ENCODE measurements at places on chromosomes 12 and 14.

- peak; percentile 81 for DNase-seq
Observed at GRCh38 chr12:16136219-16136988, 141.1 kb downstream of the SLC15A5 start.

DNA sequence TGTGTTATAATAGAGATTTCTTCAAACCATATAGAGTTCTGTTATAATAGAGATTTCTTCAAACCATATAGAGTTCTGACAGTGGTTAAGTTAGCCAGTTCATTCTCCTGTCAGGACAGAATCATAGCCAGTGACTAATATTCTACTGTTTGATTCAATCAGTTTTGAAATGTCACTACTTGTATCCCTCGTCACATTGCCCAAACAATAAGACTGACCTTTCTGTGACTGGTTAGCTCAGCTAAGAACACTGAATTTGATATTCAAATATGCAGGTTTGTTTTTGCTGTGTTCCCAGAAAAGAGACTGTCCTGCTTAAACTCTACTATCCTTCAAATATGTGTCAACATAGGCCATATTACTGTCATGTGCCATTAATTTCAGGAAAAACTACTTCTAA, 74.4 kb downstream of the ALG10B start:
- peak; percentile 61 for DNase-seq

GRCh38 chr12:64646318-64646717, 36.0 kb downstream of the RASSF3 start:
- no peak for DNase-seq

GRCh38 chr12:12482959-12483358, 79.7 kb downstream of the DUSP16 start:
- no peak for DNase-seq

GRCh38 chr12:6724409-6724797, 557 bp downstream of the COPS7A start:
- DNase-seq, result peak; percentile 8

DNA sequence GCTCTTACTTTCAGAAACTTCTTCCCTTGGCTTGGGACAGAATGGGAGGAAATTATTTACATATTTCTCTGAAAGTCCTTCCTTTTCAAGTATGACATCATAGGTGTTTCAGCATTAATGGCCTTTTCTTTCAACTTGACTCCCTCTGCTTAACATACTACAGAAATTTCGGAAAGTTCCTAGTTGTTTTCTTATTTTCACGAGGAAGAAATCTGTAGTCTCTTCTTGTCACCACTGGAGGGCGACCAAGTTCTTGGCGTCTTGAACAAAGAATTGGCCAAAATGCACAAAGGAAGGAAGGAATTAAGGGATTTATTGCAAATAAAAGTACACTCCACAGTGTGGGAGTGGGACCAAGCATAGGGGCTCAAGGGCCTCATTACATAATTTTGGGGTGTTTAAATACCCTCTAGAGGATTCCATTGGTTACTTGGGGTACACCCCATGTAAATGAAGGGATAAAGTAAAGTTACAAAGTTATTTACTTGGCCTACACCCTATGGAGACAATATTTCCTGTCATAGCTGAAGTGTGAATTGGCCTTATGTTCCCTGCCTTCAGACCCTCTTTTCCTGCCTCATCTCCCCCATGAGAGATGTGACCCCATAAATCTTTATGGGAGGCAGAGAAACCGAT, 70.4 kb downstream of the RPL10L start:
- DNase-seq, result peak; percentile 58

- no peak for DNase-seq
Observed at GRCh38 chr12:15786772-15787171, 2.4 kb downstream of the EPS8 start.

- no peak for DNase-seq
Observed at GRCh38 chr12:76030341-76031080, 1.1 kb downstream of the PHLDA1 start.
